Urothelium cell line (cell line): ENCODE measurements at places on chromosomes 2 and 18.

- DNase-seq, result no peak
These were observed 157.4 kb downstream of the DTNA start for GRCh38 chr18:34867520-34867919.

GRCh38 chr2:189555232-189555631, 25.4 kb downstream of the SLC40A1 start:
- DNase-seq, result no peak

GRCh38 chr2:127388423-127389164, 819 bp upstream of the MAP3K2 start:
- no peak for DNase-seq

DNA sequence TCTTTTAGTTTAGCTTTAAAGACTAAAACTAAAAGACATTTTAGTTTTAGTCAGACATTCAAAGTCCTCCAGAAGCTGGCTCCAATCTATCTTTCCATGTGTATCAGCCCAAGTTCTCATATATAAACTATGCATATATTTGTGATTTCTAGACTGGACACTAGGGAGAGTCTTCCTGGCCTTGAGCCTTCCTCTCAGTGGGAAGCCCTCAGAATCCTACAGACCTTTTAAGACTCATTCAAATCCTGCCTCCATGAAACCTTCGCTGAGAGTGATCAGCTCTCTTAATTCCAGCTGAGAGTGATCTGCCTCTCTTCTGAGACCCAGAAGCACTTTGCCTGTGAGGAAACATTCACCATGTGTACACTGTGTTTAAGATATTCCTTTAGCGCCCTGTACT, 452.7 kb downstream of the TGIF1 start:
- DNase-seq, result no peak

GRCh38 chr2:109513749-109514588, 99.8 kb downstream of the SEPTIN10 start:
- DNase-seq, result peak; percentile 75

- DNase-seq, result peak; percentile 54
These were observed 787.6 kb upstream of the SALL3 start for GRCh38 chr18:78192054-78192453.

GRCh38 chr2:62309465-62310091, 113.7 kb downstream of the B3GNT2 start:
- no peak for DNase-seq

GRCh38 chr2:24548058-24548457, 57.0 kb downstream of the NCOA1 start:
- no peak for DNase-seq

- no peak for DNase-seq
These were observed 69.6 kb downstream of the MAPRE2 start for GRCh38 chr18:35110554-35111485.

GRCh38 chr18:31508781-31509180, 10.8 kb downstream of the DSG2 start:
- DNase-seq, result no peak

- no peak for DNase-seq
These were observed 42.4 kb downstream of the SP3 start for GRCh38 chr2:173922760-173923159.

GRCh38 chr18:77023102-77023782, 109.3 kb downstream of the MBP start:
- DNase-seq, result no peak

- DNase-seq, result no peak
These were observed 57.7 kb downstream of the ASAP2 start for GRCh38 chr2:9264301-9264700.

DNA sequence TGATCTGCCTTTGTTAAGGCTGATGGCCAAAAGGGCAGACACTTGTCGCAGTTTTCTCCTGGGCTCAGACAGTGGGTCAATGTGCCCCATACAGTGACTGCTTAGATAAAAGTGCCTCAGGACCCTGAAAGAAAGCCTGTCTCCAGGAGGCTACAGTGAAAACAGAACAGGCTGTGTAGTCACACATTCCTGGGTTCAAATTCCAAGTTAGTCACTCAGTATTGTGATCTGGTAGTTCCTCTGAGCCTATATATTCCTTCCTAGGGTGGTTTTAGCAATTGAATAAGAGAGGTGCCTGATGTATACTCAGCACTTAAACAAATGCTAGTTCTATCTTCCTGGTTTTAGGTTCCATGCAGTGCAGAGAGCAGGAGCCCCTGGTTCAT, 54.4 kb downstream of the RPL37A start:
- DNase-seq, result no peak

DNA sequence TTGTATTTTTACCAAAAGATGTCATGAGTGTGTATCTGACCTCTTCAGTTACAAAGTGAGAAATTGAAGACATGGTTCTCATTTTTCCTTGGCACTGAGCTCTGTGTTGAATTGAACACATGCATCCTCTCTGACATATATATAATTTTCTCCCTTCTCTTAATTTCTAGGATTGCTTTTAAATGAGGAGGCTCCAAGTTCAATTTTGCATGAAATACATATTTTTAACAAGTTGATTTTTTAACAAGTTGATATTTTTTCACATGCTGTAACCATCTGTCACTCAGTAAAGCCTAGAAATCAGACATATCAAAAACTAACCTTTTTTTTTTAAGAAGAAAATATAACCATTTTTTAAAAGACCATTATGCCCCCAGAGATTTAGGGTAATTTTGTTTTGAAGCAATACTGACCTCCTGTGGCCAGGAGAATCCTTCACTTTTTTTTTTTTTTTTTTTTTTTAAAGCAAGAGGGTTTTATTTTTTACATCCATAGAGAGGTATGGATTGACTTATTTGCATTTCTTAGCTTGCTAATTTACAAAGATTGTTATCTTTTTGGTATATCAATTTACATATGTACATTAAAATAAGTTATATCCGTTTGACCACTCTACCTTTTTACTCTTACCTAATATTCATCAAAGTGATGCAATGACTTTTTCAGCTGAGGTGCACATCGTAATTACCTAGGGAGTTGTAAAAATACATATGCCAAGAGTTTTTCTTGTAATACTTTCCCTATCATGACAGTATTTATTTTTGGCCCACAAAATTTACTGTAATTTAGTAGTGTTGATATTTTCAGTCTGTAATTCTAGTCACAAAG, 161.8 kb downstream of the SOCS6 start:
- DNase-seq, result peak; percentile 11

GRCh38 chr2:213068676-213069359, 82.6 kb downstream of the IKZF2 start:
- DNase-seq, result no peak

DNA sequence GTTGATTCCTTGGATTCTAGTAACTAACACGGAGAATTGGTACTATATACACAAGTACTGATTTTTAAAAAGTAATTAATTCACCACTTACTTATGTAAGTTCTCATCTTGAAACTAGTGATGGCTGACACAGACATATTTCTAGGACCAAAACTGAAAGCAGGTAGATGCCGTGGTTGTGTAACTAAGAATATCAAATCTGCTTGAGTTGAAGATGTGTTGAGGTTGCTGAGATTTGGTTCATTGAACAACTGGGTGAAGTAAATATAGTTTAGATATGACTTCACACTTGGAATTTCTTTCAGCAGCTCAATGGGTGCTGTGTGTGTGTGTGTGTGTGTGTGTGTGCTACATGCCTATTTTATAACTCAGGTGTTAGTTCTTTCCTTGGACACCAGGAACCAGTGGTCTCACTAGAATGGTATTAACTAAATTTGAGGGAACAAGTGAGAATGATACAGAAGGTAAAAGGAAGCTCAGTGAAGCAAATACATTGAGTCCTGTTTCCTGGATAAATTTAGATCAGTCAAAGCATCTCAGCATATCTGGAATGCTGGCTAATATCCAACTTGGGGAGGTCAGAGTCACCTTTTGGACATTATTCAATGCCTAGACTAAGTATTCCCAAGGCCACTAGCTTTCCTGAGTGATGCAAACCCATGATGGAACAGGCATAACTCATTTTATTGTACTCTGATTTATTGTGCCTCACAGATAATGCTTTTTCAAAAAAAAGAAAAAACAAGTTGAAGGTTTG, 110.7 kb upstream of the ZEB2 start:
- DNase-seq, result no peak

DNA sequence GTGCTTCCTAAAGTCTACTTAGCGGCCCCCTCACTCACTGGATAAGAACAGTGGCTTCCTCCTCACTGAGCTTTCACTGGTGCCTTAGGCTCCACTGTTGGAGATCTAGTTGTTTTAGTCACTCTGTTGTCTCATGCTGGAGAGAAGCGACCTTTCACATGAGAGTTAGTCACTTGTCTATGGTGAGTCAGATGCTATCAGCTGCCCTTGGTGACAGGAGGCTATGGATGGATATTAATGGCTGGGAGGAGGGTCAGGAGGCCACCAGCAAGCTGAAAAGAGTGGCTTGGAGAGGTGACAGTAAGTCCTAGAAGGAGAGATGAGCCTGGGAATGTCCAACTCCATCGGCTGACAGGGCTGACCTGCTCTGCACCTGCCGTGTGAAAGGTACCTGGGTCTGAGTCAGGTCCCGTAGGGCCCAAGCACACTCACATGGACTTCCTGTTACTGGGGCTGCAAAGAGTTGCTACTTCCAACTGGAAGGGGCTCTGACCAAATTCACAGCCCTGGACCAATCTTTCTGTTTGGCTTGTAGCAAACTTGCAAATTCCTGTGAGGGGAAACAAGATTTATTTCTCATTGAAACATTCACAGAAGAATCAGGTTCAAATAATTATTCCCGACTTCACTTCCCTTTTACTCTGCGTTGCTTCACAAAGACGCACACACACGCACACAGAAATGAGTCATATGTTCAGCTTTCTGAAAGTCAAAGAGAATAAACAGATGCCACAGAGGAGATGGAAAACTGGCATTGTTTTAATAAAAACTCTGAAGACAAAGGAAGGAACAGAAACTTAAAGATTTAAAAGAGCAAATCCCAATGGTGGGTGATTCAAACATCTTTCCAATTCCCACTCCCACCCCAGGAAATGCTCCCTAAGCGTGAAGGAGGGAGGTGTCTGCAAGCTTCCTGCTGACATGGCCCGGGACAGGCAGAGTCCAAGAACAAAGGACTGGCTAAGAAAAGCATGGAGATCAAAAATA, 203.5 kb upstream of the TWIST2 start:
- DNase-seq, result peak; percentile 38

GRCh38 chr2:215973954-215974699, 39.2 kb downstream of the MREG start:
- peak; percentile 26 for DNase-seq

- peak; percentile 35 for DNase-seq
These were observed 7.0 kb upstream of the STK39 start for GRCh38 chr2:168254158-168254935.

DNA sequence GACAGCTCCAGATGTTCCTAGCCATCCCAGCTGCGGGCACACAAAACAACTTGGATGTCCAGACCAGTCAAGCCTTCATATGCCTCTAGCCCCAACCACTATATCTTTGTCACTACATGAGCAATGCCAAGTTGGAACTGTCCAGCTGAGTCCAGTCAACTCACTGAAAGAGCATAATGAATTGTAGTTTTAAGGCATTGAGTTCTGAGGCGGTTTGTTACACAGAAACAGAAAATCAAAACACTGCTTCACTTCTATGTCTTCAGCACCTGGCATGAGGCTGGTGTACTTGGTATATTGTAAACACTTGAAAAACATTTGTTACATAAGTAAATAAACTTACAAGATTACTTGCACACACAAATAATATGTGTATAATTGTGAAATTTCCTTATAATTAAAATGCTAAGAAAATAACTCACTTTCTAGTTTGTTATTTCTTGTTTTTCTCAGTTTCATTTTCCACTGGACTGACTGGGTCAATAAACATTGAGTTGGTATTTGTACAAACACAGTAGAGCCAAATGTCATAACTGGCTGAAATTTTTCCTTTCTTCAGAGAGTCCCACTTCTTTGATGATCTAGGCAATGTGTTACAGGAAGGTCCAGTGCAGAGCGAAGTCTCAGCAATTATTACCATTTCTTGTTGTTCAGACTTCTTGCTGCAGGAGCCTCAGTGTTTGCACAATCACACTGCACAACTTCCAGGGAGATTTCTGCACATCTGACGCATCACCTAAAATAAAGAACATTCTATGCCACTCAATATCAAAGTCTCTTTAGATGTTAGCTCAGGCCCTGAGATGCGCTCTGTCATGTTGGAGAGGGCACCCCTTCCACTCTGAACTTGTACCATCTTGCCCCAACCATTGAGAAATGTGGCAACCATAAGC, 38.2 kb upstream of the DPP4 start:
- no peak for DNase-seq

DNA sequence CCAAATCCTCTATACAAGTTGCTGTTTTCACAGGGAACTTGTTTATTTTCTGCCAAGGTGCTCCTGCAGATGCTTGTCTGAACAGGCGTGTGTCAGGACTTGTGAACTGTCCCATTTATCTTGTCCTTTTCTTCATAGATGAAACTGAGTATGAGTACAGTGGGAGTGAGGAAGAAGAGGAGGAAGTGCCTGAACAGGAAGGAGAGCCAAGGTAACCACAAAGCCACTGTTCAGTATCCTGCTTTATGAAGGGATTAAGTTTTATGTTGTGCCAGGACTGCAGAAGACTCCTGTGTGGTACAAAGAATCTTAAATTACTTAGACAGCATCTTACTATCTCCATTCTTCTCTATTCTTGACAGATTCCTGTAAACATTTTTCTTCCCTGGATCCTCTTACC, 145.0 kb downstream of the MAP4K4 start:
- DNase-seq, result no peak

DNA sequence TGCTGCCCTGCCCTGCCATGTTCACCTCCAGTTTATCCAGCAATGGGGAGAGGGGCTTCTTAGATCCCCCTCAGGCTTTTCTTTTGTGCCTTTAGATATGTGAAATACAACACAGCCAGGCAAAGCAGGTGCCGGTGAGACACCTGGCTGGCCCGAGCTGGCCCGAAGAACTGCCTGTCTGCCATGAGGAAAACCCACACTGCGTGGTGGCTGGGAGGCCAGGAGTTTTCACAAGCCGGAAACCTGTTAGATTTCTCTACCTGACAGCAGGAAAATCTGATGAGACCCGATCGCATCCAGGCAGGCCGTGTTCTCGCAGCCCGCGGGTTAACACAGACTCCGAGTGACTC, 5.7 kb upstream of the GAL3ST2 start:
- DNase-seq, result no peak

DNA sequence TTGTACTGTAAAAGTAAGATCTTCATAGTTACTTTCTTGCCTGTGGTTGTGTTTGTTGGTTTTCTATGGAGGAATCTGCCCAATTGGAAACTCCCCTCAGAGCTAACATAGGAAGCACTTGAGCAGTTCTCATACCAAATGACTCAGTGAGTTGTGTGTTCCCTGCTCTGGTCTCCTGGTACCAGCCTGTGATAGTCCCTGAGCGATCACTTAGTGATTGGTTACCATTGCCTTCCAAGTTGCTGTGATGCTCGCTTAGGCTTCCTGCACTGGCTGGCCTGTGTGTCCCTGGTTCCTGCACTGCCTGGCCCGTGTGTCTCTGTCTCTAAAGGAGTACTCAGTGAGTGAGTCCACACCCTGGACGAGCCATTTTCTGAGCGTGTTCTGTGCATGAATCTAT, 133.0 kb downstream of the MAP4K4 start:
- DNase-seq, result no peak

GRCh38 chr2:31258351-31258750, 24.4 kb downstream of the EHD3 start:
- DNase-seq, result no peak

DNA sequence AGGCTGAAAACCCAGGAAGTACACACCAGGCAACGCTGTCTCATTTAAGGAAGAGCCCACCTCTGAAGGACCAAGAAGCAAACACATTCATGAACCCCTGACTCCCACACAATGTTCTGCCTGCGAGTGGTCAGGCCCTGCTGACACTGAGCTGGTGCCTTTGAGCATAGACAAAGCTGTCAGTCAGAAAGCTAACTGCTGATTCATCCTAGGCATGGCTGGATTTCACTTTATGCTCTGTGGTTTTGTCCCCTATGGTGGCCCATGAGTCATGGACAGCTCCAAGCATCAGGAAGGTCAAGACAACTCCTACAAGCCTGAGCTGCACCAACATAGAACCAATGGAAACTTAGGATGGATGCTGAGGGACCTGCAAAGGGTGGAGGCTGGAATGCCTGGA, 78.9 kb downstream of the UXS1 start:
- DNase-seq, result peak; percentile 86
